ENCODE measurements at places on chromosomes 3 and 15.

GRCh38 chr3:136350557-136350956, 100.4 kb downstream of the PCCB start:
- no peak for DNase-seq

DNA sequence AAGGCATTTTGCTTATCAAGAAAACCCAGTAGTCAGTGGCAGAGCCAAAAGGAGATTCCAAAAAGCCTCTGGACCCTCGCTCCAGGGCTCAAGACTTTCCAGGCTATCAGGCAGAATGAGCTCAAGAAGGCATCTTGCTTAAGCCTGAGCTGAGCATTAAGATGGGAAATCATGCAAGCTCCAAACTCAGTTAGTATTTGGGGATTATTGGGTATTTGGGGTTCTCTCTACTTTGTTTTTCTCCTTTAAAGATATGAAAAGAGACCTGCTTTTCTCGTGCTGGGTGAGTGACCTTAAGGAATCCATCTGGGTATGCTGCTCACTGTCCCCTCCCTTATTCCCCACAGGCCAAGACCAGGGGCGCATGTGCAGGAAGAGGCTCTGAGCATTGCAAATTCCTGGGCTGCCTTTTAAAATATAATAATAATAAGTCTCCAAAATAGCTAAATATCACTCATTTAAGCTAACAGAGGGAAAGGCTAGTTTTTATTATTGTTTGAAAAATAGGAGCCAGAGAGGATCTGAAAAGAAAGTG, 75.4 kb upstream of the HACD2 start:
- DNase-seq = no peak

DNA sequence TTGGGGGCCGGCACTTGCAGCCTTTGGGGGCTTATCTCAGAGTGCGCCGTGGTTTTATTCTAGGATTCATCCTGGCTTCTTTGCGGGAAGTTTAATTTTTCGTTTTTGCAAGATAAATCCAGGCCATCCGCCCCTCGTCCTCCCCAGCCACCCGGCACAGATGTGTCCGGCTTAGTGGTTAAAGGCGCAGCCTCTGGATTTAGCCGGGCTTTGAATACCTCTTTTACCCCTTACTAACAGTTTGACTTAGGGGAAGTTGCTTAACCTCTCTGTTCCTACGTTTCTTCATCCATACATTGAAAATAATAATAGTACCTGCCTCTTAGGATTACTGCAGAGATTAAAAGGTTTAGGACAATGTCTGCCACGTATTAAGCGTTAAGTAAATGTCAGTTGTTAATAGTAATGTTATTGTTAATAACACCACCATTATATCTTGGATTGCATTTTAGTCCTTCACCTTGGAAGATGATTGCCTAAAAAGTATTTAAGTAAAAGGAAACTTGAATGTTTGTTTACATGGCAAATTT, 714 bp downstream of the ECT2 start:
- DNase-seq = no peak

GRCh38 chr3:32148351-32148750, 41.9 kb downstream of the GPD1L start:
- no peak for DNase-seq

Measured in cortex of kidney (tissue), 1 donor.